HS-27A (cell line): ENCODE measurements at places on chromosomes 3 and 15.

DNA sequence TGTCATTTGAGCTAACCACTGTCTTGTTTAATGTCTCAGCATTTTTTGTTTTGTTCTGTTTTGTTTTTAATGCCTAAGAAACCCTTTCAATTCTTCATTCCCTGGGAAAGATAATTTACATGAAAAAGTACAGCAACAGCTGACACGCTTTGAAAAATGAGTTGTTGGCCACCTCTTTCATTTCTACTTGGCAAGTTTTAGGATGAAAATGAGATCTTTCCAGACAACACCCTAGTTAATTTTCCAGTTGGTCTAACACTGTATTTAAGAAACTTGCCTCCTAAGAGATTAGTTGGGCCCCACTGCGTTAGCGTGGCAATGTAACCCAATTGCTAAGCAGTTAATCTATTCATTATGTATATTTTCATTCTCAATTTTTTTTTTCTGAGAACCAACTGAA lies 194.0 kb upstream of the LRRN1 start:
- no peak for DNase-seq

GRCh38 chr3:138407236-138407907 lies 27.0 kb upstream of the ESYT3 start:
- DNase-seq = no peak

- DNase-seq = no peak
Observed at GRCh38 chr3:60952055-60952454, 299.2 kb downstream of the FHIT start.

DNA sequence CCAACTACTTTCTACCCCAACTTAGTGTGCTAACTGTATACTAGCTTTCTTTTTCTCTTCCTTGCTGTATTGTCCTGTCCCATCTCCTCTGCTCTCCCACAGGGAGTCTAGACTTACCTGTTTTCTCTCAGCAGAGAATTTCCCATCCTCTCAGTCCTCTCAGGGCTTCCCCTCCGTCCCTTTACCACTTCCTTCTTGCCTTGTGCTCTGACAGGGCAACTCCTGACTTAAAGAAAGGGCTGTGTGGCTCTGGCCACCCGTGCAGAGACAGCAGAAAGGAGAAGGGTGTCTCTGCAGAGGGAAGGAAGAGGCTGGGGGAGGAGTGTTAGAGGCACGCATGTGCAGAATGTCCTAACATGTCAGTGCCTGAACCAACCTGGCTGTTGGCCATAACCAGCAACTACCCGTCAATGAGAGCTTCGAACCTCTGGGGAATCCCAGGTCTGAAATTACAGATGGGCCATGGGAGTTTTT lies at the start of gene GCSAM:
GCSAM (minus strand) TSS at position 274 of the 474 bp plus-strand sequence; CDS start at position 146, 128 bp downstream.
- DNase-seq = no peak

DNA sequence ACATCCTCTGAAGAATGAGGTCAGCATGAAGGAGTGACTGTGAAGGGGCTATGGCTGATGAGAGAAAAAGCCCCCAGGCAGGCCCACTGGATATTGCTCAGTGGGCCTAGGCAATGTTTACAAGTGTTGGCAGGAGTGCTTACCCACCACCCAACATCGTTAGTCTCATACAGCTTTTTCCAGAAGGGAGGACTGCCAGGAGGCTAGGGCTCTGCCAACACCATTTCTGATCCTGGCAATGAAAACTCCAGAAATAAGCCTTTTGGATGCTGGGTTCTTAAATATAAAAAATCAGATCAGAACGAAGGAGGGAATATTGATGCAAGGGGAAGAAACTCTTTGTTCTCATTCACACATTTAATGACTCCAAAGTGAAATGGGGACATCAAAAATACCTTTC lies 189.1 kb downstream of the DCLK3 start:
- DNase-seq = no peak

- no peak for DNase-seq
Observed at GRCh38 chr3:132351222-132351806, 34.1 kb downstream of the ACP3 start.

- DNase-seq = no peak
Observed at GRCh38 chr15:52379395-52380106, 83.9 kb upstream of the MYO5C start.

DNA sequence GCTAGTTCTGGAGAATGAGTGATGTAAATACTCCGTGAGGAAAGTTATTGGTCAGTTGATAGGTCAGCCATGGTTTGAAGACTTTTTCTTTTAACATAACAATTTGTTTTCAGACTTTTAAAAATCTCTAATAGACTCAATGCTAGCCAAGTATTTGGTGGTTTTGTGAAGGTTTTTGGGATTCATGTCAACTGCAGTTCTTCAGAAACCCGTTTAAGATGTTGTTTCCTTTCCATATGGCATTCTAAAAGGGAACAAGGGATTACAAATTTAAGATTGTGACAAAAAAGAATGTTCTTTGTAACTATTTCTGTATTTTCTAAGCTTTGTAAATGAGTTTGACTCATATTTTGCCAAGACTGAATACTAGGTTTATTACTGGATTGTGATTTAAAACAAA lies 281.7 kb upstream of the COL8A1 start:
- DNase-seq = no peak

DNA sequence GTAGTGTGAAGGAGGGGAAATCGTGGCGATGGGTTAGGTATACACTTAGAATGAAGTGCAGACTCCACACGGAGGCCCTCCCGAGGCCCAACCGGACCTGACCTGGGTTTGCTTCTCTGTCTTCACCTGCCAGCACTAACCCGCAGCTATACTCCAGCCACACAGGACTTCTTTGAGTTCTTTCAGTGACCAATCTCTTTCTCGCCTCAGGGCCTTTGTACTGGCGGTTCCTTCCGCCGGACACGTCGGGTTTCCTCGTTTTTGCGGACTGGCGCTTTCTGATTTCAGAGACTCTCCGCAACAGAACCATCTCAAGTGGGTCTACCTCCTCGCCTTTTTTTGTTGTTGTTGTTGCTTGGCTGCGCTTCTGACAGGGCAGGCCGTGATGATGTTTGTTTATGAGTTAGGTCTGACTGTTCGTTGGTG lies at the start of gene NEIL1:
NEIL1 (plus strand) TSS at position 244 of the 426 bp plus-strand sequence. CDS start 1,867 bp downstream, outside the sequence.
- DNase-seq = no peak
